Left colon (tissue), 2 donors: ENCODE measurements at places on chromosomes 3 and 15. TPM values are rescaled to one million over a fixed set of nuclear protein-coding genes. Genes with fewer than 3 reads are reported as not detected.
A peak's percentile ranks its signal among the peaks of the same experiment; 100 is the strongest.

Gene LMCD1
- total RNA-seq, result 5.8 TPM

Gene CCDC39
- not detected for total RNA-seq

Gene SHF
- 5.6 TPM for total RNA-seq

Gene SCN11A
- total RNA-seq, result 0.61 TPM

Gene NR2F2
- 24.9 TPM for total RNA-seq

Gene TCF12
- 80.5 TPM for total RNA-seq

Gene WHAMM
- 9.1 TPM for total RNA-seq

GRCh38 chr3:13391308-13391707, 28.8 kb downstream of the NUP210 start:
- peak; percentile 19 for DNase-seq

DNA sequence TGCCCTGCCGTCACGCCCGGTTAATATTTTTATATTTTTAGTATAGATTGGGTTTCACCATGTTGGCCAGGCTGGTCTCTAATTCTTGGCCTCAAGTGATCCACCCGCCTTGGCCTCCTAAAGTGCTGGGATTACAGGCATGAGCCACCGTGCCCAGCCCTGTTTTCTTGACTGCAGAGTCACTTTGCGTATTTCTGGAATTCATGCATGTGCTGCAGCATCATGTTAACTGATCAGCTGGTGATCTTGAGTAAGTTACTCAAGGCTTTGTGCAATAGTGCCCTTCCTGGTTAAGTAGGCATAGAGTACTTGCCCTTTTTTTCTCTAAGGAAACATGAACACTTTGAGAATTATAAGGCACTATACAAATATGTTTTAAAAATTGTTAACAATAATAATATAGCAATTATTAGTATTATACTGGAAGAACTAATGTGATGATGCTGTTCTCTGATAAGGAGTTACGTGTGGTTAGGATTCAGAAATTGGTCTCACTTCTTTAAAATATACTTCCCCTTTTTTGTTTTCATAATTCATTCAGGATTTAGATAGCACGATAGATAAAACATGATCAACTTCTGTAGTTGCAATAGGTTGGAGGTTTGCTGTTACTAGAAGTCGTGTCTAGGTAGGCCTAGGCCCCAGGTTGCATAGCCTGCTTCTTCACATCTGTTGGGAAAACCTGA, 33.6 kb downstream of the GPR171 start:
- DNase-seq, result no peak

GRCh38 chr3:396293-396692, 199.7 kb downstream of the CHL1 start:
- DNase-seq, result no peak

GRCh38 chr3:168858327-168858726, 762.6 kb upstream of the GOLIM4 start:
- no peak for DNase-seq

DNA sequence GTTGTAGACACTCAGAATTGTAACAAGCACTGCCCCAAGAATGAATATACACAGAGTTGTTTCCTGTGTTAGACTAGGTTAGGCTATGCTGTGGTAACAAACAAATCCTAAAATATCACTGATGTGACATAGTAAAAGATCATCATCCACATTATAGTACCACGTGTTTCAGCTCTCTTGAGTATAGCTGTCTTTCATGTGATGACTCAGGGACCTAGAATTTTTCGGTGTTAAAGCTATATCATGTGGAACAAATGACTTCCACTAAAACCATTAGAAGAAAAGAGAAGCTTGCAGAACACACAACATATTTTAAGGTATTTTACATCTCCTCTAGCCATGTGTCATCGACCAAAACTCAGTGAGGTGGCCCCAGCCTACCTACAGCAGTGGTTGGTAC, 307.9 kb upstream of the RBMS3 start:
- DNase-seq, result no peak

DNA sequence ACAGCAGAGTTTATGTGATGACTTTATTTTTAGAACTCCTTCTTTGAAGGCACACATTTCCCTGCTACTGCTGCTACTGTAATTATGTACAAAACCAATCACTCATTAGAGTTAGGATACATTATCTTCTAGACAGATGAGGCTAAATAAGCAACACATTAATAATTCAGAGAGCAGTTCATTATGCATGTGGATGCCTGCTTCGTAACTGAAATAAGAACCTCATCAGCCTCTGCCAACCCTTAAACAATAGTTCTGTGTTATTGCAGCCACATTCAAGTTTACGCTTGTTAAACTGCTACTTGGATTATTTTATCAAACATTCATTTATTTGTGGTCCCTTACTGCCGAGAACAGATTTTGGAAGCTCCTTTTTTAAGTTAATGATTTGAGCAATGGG, 52.5 kb upstream of the C15orf61 start:
- DNase-seq, result no peak

GRCh38 chr15:39227001-39227400, 353.9 kb upstream of the THBS1 start:
- DNase-seq, result no peak

DNA sequence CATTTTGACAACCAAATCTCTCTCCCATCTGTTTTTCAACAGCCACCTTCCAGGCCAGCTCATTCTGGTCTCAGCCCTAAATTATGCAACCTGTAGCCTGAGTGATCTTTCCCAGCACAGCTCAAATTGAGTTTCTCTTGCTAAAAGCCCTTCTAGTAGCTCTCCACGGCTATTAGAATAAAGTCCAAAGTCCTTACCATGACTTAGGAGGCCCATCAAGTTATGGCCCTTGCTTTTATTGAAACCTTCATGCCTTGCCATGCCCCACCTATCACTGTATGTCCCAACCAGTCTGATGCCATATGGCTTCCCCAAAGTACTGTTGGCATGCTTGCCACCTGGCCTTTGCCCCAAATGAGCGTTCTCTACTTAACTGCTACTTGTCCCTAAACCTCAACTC, 303.5 kb upstream of the GADL1 start:
- peak; percentile 71 for DNase-seq

DNA sequence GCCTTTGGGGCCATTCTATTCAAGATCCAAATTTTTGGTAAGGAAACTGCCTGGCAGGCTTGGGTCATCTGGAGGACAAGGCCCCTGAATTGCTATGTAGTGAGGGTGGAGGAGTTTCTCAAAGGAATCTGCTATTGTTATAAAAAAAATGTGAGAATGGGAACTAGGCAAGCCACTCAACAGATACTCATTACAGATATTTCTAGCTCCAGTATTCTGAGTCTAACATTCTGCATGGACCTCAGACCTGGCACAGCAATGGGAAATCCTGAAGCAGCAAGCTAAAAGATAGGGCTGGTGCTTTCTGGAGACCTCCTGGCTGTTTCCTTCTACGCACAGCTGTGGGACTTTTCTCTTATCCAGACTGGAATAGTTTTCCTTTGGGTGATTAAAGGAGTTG, 430.7 kb upstream of the RBMS3 start:
- DNase-seq, result no peak

GRCh38 chr3:106588739-106589138, 719.9 kb upstream of the CBLB start:
- DNase-seq, result no peak

- no peak for DNase-seq
Observed at GRCh38 chr3:12797892-12798558, 1.5 kb downstream of the CAND2 start.

DNA sequence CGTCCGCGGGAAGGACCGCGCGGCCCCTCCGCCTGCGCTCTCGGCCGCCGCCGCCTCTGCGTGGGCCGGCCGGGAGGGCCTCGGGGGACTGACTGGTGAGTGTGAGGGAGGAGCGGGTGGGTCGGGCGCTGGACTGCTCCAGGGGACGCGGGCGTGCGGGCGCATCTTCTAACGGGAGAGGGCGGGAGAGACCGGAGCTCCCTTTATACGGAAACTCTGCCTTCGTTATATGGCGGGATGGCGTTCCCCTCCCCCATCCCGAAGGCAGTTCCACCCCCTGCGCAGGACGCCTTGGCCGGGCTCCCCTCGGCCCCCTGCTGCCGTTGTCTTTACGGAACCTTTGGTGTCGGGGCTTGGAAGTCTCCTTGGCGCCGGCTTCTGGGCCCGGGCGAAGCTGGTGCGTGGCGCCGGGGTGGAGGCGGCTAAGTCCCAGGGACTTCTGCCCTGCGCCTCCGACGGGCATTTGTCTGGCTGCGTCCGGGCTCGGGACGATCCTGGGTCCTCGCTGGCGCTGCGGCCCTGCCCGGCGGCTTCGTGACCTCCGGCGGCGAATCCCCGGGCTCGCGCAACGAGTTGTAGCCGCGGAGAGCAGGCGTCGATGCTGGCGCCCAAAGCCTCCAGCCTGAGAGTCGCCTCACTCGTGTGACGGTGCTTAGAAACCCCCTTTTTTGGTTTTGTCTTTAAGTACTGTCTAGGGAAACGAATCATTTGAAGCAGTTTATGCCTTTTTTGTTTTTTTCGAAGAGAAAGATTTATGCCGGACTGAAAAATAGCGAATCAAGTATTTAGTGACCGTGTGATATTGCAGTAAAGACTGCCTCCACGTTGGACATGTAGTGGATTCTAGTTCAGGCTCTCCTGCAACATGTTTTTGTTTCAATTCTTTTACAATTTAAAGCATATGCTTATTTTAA, 623 bp downstream of the ZNF639 start:
- DNase-seq, result peak; percentile 79

DNA sequence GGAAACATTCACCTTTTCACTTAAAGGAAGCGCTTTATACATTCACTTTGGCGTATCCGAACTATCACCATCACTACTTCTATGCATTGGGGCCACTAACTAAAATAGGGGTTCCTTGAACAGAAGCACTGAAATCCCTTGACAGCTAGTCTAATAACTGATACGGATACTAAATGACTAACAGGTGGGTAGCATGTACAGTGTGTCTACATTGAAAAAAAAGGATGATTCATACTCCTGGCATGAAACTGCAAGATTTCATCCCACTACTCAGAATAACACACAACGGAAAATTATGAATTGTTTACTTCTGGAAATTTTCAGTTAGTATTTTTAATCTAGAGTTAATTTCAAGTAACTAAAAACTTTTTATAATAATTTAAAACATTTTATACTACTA, 96.7 kb downstream of the SMARCC1 start:
- no peak for DNase-seq

DNA sequence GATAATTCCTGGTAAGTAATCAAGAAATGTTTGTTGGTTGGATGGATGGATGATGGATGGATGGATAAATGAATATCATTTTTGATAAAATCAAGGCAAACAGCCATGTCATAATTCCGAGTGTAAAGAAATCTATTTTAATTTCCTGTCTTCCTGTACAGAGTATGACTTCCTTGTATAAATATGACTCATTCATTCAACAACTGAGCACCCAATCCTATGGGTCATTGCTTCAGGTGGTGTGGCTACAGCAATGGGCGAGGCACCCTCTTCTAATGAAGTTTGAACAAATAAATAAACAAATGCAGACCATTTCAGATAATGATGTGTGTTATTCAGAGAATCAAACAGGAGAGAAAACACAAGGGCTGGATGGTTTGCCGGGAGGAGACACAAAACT, 198.7 kb downstream of the TNIK start:
- peak; percentile 59 for DNase-seq
